Central memory CD4-positive, alpha-beta T cell (primary cell): ENCODE measurements at places on chromosomes 12 and 14.
A peak's percentile ranks its signal among the peaks of the same experiment; 100 is the strongest.

GRCh38 chr12:74328623-74329022 is 209.0 kb upstream of the ATXN7L3B start:
- DNase-seq = no peak

GRCh38 chr12:52622349-52622748 is 4.0 kb upstream of the KRT73 start:
- no peak for DNase-seq

GRCh38 chr14:71228711-71229110 is 321.5 kb downstream of the PCNX1 start:
- DNase-seq = no peak

GRCh38 chr12:132550014-132550802 is 60.2 kb downstream of the LRCOL1 start:
- no peak for DNase-seq

DNA sequence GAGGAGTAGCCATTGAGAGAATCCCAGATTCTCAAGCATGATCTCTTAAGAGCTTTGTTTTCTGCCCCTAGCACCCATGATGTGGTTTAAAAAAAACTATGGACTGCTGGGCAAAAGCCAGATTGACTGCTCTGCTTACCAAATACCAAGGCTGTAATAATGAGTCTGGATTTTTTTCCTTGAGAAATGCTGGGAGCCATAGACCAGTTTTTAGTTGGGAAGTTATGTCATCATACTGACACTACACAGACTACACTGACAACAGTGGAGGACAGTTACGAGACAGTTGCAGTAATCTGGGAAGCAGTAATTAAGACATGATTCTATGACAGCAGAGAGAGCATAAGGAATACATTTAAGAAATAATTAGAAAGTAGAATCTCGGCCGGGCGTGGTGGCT is 35.8 kb downstream of the SPATA7 start:
- DNase-seq = no peak

GRCh38 chr12:92210071-92210470 is 64.4 kb upstream of the BTG1 start:
- peak; percentile 46 for DNase-seq

DNA sequence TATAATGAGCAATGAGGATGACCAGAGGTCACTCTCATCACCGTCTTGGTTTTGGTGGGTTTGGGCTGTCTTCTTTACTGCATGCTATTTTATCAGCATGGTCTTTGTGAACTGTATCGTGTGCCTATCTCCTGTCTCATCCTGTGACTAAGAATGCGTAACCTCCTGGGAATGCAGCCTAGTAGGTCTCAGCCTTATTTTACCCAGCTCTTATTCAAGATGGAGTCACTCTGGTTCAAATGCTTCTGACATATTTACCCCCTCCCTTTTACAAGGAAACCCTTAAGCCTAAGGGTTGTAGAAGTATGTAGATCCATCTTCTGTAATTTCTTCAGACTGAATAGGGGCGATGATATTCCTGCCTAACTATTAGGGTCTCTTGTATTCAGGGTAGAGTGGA is 8.4 kb downstream of the IFI27L1 start:
- no peak for DNase-seq

GRCh38 chr14:95495538-95496025 is 20.9 kb downstream of the SYNE3 start:
- no peak for DNase-seq

GRCh38 chr12:127363392-127363791 is 903.6 kb upstream of the TMEM132C start:
- DNase-seq = no peak

GRCh38 chr12:66107451-66107915 is 23.1 kb downstream of the LLPH start:
- DNase-seq = peak; percentile 62

- no peak for DNase-seq
Measured at GRCh38 chr12:83106873-83107272, 420.2 kb downstream of the TMTC2 start.

DNA sequence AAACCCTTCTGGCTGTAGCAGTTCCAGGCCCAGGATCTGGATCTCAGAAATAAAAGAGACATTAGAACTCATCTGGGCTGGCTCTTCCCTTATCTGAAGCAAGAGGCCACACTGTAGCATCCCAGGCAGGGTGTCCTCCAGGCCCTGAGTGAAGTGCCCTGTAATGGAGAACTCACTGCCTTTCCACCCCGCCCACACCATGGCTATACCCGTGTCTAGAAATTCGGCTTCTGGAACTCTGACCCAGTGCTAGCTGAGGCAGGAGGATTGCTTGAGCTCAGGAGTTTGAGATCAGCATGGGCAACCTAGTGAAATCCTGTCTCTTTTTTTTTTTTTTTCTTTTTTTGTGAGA is 23.5 kb upstream of the PLEKHG3 start:
- no peak for DNase-seq

- no peak for DNase-seq
Measured at GRCh38 chr14:32597771-32598170, 268.7 kb downstream of the AKAP6 start.

- no peak for DNase-seq
Measured at GRCh38 chr12:94089891-94090290, 58.5 kb upstream of the PLXNC1 start.

- no peak for DNase-seq
Measured at GRCh38 chr12:67598598-67598997, 49.9 kb upstream of the DYRK2 start.

- no peak for DNase-seq
Measured at GRCh38 chr12:96198965-96199364, 4.8 kb downstream of the ELK3 start.

DNA sequence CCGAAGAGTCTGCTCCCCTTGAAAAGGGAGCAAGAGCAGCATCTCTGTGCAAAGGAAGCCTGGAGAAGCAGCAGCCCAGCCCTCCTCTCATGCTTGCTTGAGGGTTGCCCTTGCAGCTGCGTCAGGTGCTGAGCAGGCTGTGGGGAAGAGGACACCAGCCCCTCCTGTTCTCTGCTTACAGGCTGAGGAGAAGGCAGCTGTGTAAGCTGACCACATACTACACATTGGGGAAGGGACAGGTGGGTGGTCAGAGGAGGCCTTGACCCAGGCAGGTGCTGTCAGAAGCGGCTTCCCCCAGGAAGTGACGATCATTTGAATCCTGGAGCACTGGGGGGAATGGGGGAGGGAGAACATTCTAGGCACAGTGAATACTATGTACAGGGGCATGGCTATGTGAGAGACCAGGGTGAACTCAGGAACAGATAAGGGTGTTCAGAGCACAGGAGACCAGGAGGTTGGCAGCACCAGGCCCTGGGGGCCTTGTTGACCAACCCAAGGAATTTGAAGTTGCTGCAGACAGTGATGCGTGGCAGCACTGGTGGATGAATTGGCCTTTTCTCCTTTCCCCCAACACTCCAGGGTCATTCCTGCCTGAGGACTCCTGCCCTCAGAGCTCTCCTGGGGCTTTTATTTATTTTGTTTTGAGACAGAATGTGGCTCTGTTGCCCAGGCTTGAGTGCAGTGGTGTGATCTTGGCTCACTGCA is 2.7 kb upstream of the KLC1 start:
- no peak for DNase-seq

DNA sequence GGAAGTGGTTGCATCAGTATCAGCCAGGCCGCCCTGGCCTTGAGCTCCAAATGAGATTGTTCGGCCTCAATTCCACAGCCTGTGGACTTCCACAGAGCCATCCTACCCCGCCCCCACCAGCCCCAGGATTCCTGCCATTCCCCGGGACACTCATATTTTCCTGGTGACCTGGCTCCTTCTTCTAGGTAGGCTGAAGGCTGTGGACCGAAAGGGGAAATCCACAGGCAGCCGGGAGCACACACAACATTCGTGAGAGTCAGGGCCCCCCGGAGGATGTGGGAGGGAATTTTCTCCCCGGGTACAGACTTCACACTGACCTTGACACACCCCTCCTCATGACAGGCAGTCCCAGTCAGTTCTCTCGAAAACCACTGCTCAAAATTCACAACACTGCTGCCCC is 39.9 kb downstream of the RIN3 start:
- no peak for DNase-seq

GRCh38 chr12:97159377-97159776 is 252.3 kb downstream of the NEDD1 start:
- DNase-seq = no peak

DNA sequence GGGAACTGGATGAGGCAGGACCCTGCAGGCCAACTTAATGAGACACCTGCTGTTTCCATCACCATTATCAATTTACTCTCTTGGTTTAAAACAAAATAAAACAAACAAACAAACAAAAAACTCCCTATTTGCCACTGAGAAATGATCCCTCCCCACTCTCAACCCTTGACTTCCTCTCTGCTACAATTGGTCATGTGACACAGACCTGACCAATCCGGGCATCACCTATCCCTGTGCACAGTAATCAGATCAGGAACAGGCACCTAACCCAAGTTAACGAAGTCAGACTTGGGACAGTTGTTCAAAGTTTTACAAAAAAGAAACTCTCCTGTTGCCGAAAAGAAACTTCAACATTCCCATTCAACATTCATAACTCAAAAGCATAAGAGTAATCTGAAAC is 58.4 kb downstream of the NELL2 start:
- DNase-seq = no peak

- no peak for DNase-seq
Measured at GRCh38 chr14:89017417-89017816, 193.0 kb downstream of the TTC8 start.
